ENCODE measurements at places on chromosomes 12 and 14. TPM values are rescaled to one million over a fixed set of nuclear protein-coding genes. Genes with fewer than 3 reads are reported as not detected.

GRCh38 chr14:94906991-94907587, 137.2 kb upstream of the GSC start:
- no peak for DNase-seq

DNA sequence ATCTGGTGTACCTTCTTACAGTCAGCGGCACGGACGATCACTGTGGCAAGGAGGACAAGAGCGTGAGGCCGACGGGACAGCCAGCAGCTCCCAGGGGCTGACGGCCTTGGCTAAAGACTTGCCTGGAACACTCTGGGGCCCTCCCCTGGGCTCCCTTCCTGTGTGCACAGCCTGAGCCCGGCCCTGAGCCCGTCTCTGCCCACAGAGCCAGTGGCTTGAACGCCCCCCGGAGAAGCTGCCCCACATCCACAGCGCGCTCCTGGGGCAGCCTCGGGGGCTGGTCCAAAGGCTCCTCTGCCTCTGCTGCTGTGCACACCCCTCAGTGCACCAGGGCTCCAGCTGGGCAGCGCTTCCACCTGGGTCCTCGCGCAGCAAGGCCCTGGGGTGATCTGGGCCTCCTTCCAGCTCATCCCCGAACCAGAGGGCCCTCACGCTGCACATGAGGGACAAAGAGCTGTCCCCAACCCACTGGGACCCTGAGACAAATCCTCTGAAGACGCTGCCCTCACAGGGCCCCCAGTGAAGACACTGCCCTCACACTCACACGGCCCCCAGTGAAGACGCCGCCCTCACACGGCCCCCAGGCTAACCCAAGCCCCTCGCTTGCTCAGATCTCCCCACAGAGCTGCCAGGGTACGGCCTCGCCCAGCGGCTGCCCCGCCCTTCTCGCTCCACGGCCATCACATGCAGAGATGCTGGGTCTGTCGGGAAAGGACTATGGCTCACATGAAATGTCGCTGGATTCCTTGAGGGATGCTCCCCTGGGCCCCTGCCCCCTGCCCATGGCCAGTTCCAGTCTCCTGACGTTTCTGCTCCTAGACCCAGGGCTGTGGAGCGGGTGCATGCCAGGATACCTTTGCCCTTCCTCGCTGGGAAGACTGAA, 22.2 kb downstream of the AMN start:
- no peak for DNase-seq

DNA sequence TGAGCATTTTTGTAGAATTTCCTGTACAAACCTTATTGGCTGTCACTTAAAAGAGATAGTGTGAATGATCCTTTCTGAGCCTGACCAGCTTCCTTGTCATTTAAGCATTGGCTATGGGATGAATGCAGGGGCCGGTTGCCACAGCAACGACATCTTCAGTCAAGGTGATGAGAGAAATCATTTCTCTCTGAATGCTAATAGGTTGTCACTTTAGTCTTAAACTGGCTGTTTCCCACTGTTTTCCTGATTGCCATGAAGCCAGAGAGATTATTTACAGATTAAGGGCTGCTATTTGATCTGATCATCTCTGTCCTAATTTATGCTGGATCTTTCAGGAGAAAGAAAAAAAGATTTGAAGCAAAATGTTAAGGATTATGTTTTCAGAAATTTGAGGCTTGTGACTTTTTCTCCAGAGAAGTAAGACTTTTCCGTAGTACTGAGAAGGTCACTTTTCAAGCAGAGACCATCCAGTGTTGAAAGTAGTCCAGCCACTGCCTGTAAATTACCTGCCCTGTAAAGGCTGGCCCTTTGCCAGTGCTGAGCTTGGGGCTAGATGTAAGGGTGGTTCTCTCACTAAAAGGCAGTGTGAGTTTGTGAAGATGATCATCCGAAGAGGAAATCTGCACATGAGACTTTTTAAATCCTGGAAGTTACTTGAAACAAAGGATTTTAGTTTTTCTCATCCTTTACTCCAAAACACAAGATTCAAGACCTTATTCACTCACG, 235.6 kb downstream of the DACT1 start:
- DNase-seq: no peak

ENDOU gene
- 0.58 TPM for polyA plus RNA-seq

LBHD2 gene
- not detected for polyA plus RNA-seq

RPL6 gene
- 2,638 TPM for polyA plus RNA-seq

PRKAB1 gene
- polyA plus RNA-seq: 87.9 TPM

GRCh38 chr14:61891170-61891569, 128.9 kb downstream of the SNAPC1 start:
- DNase-seq: no peak

GRCh38 chr14:63896278-63896720, 43.5 kb downstream of the SYNE2 start:
- peak; percentile 43 for DNase-seq

ADAM20 gene
- 0.17 TPM for polyA plus RNA-seq

DNA sequence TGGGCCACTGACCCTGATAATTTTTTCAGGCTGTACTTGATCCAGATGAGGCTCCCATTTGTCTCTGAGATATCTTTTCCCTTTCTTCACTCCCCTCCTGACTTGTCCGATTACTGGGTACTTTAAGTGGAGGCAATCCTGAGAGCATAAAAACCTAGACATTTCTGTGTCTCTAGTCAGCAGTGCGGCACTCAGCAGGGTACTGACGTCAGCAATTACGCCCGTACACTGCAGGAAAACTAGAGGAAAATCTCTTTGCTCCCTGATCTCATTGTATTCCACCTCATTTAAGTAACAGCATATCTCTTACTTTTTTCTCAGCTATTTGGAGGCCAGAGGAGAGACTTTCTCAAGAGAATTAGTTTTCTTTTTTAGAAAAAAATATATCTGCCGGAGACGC, 315.5 kb upstream of the OR4E1 start:
- no peak for DNase-seq

DNA sequence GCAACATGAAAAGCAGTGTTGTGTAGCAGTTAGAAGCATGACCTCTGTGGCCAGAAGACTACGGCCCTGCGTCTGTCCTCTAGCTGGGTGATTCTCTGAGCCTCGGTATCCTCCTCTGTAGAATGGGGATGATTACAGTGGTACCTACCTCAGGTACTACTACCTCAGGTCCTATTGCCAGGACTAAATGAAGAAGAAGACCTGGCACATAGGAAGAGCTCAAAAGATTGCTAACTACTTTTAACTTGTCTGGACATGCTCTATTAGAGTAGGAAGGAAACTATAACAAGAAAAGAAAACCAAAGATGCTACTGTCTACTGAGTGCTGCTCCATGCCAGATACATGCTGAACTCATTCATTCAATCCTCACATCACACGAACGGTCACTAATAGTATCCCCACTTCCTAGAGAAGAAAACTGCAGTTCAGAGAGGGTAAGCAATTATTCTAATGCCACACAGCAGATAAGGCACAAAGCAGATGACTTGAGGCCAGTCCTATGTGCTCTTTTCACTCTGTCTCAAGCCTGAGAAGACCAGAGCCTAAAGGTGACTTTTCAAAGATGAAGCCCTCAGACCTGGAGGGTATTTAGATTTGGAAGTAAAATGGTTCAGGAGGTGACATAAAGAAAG, 108.1 kb upstream of the HIF1A start:
- no peak for DNase-seq

GRCh38 chr12:53504004-53504920, 3.0 kb downstream of the NPFF start:
- no peak for DNase-seq

GRCh38 chr14:104657101-104657524, 32.3 kb upstream of the INF2 start:
- DNase-seq: no peak

- no peak for DNase-seq
Observed at GRCh38 chr12:132711080-132711843, 620 bp downstream of the PGAM5 start.

DNA sequence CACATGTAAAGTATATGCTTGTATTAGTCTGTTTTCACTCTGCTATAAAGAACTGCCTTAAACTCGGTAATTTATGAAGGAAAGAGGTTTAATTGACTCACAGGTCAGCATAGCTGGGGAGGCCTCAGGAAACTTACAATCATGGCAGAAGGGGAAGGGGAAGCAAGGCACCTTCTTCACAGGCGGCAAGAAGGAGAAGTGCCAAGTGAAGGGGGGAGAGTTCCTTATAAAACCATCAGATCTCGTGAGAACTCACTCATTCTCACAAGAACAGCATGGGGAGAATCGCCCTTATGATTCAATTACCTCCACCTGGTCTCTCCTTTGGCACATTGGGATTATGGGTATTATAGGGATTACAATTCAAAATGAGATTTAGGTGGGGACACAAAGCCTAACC, 229.5 kb upstream of the PLXNC1 start:
- DNase-seq: no peak

DNA sequence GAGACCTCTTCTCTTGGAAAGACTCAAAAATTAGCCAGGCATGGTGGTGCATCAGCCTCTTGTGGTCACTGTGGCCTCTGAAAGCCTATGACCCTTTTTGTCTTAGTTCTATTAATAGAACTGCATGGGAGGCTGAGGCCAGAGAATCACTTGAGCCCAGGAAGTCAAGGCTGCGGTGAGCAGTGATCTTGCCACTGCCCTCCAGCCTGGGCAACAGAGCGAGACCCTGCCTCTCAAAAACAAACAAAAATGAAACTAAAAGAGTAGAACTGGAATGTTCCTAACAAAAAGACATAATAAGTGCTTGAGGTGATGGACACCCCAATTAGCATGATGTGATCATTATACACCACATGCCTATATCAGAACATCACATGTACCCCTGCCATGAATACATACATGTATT, 197.0 kb upstream of the EEA1 start:
- no peak for DNase-seq

ACSS3 gene
- polyA plus RNA-seq: 29.0 TPM

FIGNL2 gene
- 1.0 TPM for polyA plus RNA-seq

DNA sequence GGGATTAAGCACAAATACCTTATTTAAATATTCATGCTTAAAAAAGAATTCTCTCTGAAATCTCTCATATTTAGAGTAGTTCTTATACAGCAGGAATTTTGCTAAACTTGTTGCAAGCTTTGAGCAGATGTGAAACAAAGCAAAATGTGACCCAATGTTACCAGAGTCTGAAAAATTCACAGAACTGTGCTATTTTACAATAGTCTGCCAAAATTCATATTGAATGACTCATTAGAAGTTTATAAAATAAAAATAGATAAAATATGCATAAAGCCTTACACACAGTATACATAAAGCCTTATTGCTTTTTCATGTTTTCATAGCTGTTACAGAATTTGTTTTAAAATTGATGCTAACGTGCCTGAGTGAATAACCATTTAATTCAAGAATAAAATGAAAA, 17.8 kb upstream of the RHOJ start:
- DNase-seq: no peak

- DNase-seq: no peak
Observed at GRCh38 chr14:86912709-86913108, 1080.3 kb downstream of the GALC start.

DNA sequence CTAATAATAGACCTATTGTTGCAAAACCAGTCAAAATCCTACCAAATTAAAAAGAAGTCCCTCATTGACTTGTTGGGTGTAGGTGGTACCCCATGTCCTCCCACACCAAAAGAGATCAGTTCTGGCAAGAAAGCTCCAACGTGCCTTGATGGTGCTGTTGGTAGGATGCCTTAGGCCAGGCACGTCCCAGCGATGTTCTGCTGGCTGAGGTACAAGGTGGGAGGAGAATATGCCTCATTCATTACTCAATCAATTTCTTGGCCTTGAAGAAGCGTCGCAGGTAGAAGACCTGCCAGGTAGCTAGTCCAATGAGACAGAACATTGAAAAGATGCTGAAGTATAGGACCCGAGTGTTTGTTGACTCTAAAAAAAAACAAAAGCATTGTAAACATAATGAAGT, 7.8 kb upstream of the NEK9 start:
- no peak for DNase-seq

- no peak for DNase-seq
Observed at GRCh38 chr14:99986396-99986795, 78.8 kb upstream of the EVL start.

DNA sequence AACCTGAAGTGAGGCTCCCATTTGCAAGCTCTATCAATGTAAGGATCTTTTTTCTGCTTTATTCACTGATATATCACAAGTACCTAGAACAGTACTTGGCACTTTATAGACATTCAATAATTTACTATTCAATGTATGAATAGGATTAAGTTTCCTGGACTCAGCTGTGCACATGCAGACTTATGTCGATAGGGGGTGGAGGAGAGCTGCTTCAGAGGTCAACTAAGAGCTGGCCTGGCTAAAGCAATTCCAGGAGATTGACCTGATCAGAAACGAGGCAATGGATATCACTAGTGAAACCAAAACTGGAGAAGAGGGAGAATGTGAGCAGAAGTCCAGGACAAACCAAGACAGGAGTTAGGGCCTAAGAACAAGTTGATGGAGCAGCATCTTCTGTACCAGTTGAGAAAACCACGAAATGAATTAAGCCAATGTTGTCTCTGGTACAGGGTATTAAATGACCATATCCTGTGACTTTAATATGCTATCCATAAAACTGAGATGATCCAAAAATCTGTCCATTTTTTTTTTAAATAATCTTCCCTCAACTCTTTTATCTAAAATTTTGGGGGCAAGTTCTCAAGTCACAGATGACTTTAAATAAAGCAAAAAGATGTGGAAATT, 169.2 kb downstream of the PIK3C2G start:
- DNase-seq: no peak

CLEC4E gene
- 0.53 TPM for polyA plus RNA-seq

ANKS1B gene
- polyA plus RNA-seq: 10.8 TPM

DNA sequence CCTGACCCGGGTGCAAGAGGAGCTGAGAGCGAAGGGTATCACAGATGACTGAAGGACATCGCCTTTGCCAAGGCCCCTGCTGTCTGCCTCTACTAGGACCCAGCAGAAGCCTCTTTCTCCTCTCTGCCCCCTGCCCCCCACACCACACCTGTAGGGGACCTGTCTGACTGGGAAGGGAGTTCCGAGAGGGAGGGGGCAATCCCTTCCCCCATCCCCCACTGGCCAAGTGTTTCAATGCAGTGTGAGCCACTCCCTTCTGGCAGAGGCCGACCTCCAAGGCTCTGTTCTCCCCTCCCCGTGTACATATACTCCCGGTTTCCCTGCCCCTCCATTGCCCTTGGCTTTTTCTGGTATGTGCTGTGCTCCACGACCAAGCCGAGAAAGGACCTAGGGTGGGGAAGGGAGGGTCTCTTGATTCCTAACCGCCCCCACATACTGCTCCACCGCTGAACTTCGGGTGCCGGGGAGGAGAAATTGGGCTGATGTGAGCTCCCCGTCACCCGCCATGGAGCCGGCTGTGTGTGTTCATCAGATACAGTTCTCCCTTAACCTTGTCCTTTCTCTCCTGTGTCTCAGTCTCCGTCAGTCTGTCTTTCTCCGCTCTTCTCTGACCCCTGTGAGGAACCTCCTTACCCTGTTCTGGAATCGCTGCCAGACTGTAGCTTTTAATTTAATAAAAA, 2.0 kb upstream of the ARHGEF25 start:
- no peak for DNase-seq

GRCh38 chr14:38103542-38104225, 104.0 kb upstream of the SSTR1 start:
- DNase-seq: no peak

GRCh38 chr12:32226768-32227167, 120.1 kb downstream of the BICD1 start:
- DNase-seq: no peak

CLEC4A gene
- 2.6 TPM for polyA plus RNA-seq

- DNase-seq: no peak
Observed at GRCh38 chr12:89319606-89320005, 32.7 kb downstream of the DUSP6 start.

BCL2L2 gene
- 40.7 TPM for polyA plus RNA-seq
